ENCODE measurements at places on chromosomes 12 and 14. TPM values are rescaled to one million over a fixed set of nuclear protein-coding genes. Genes with fewer than 3 reads are reported as not detected.

DNA sequence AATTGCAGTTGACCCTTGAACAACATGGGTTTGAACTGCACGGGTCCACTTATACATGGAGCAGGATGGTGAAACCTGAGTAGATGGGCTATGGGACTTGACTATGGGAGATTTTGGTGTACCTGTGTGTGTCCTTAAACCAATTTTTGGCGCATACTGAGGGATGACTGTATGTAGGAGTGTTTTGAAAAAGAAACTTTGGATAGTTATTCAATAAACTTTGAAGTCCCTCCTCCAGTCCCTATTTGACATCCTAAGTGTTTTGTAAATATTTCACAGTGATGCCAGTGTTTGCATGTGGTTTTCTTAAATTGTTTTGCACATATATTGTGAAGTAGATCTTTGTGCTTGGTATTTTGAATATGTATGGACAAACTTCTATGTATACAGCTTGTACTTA is 12.4 kb downstream of the KTN1 start:
- no peaks in the 10 kb centered on the region for H3K27me3 ChIP-seq
- no peak overlapping the region for H3K27ac ChIP-seq
- peaks cover 15% of the 10 kb centered on the region for H3K4me1 ChIP-seq
- H3K36me3 ChIP-seq = no peaks in the 10 kb centered on the region
- no peak for DNase-seq

GRCh38 chr14:92886337-92886736 is 36.6 kb upstream of the CHGA start:
- H3K4me1 ChIP-seq = no peaks in the 10 kb centered on the region
- no peak overlapping the region for H3K27ac ChIP-seq
- no peaks in the 10 kb centered on the region for H3K36me3 ChIP-seq
- H3K27me3 ChIP-seq = peaks cover 22% of the 10 kb centered on the region
- no peak overlapping the region for H3K4me3 ChIP-seq

DNA sequence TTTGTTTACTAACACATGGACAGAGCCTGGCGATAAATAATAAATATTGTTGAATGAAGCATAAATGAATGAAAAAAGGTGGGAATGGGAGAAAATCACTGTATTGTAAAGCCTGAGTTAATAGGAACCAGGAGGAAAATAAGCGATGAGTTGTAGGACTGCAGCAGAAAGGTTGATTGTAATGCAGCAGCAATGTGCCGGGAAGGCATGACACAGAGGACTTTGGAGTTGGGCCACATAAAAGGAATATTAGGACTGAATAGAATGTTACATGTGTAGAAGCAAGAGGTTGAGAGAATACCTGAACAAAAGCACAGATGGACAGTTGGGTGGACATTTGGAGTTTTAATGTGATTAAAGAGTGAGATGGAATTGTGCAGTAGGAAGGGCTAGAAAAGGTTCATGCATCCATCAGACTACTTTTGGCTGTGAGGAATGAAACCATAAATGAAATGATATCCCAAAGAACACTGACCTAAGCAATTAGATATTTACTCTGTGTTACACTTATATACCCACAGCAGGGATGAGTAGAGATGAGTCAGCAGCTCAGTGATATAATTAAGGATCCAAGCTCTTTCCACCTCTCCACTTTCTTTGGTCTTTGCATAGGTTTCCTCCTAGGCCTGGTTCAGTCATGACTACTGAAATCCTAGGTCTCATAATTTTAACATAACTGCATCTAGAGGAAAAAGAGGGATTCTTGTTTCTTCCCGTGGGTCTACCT is 55.4 kb downstream of the CCER1 start:
- peaks cover 26% of the 10 kb centered on the region for H3K4me1 ChIP-seq
- no peak overlapping the region for H3K4me3 ChIP-seq
- no peaks in the 10 kb centered on the region for H3K36me3 ChIP-seq

Gene WIF1
- not detected for polyA plus RNA-seq

- H3K4me3 ChIP-seq = no peak overlapping the region
- no peaks in the 10 kb centered on the region for H3K27me3 ChIP-seq
- H3K36me3 ChIP-seq = peaks cover 10% of the 10 kb centered on the region
- DNase-seq = no peak
- no peak overlapping the region for H3K27ac ChIP-seq
Observed at GRCh38 chr12:56530390-56531055, 8.9 kb downstream of the RBMS2 start.

- H3K4me3 ChIP-seq = no peak overlapping the region
- peaks cover 2% of the 10 kb centered on the region for H3K4me1 ChIP-seq
- no peak overlapping the region for H3K27ac ChIP-seq
- no peaks in the 10 kb centered on the region for H3K36me3 ChIP-seq
- DNase-seq = no peak
Observed at GRCh38 chr12:109531411-109531810, 41.9 kb downstream of the MMAB start.

Gene ANKRD9
- polyA plus RNA-seq = 4.9 TPM

DNA sequence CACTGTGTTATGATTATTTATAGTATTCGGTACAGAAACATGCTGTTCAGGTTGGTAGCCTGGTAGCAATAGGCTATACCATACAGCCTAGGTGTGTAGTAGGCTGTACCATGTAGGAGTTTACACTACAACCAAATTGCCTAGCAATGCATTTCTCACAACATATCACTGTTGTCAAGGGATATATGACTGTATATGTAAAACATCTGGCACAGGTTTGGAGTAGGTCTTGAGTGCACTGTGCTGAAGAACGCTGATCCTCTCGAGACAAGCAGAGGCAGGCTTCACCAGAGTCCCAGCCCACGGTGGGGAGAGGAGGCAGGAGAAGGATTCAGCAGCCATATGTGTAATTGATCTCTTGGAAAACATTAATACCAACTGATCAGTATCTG is 15.0 kb upstream of the TBX5 start:
- DNase-seq = no peak

DNA sequence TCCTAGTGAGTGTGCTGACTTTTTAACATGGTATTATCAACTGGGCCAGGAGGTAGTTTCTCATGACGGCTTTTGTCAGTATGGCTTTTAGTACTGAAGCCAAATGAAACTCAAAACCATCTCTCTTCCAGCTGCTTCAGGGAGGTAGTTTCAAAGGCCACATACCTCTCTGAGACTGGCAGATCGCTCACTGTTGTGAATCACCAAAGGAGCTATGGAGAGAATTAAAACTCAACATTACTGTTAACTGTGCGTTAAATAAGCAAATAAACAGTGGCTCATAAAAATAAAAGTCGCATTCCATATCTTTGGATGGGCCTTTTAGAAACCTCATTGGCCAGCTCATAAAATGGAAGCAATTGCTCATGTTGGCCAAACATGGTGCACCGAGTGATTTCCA is 141.1 kb downstream of the HMGA2 start:
- no peaks in the 10 kb centered on the region for H3K27me3 ChIP-seq
- H3K4me3 ChIP-seq = no peak overlapping the region
- no peak for DNase-seq
- no peak overlapping the region for H3K27ac ChIP-seq
- no peaks in the 10 kb centered on the region for H3K4me1 ChIP-seq
- H3K36me3 ChIP-seq = peaks cover 8% of the 10 kb centered on the region

- DNase-seq = no peak
- no peaks in the 10 kb centered on the region for H3K36me3 ChIP-seq
- peaks cover 5% of the 10 kb centered on the region for H3K27me3 ChIP-seq
- no peak overlapping the region for H3K4me3 ChIP-seq
- no peaks in the 10 kb centered on the region for H3K4me1 ChIP-seq
Observed at GRCh38 chr14:99296517-99296916, 24.5 kb upstream of the BCL11B start.

GRCh38 chr14:80621701-80622100 is 319.8 kb downstream of the CEP128 start:
- DNase-seq = no peak
- H3K27me3 ChIP-seq = no peaks in the 10 kb centered on the region
- no peak overlapping the region for H3K27ac ChIP-seq
- H3K4me3 ChIP-seq = no peak overlapping the region
- no peaks in the 10 kb centered on the region for H3K36me3 ChIP-seq

Gene PYGL
- 397 TPM for polyA plus RNA-seq

DNA sequence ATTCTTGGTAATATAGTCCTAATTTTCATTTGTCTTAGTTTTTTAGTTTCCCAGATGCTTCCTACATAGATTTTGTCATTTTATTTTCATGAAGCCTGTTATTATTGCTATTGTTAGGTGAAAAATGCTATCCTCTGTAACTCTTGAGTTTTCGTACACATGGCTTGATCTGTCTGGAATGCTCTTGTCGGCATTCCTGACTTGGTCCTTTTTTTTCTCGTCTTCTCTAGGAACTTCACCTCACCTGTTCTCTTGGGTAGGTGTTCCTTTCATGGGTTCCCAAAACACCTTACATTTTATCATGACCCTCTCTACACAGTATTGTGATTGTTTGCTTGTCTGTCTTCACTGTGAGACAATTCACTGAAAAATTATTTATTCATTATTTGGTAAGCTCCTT is 267.4 kb downstream of the TMTC2 start:
- H3K4me1 ChIP-seq = peaks cover 25% of the 10 kb centered on the region
- H3K27ac ChIP-seq = no peak overlapping the region
- H3K4me3 ChIP-seq = no peak overlapping the region
- H3K27me3 ChIP-seq = no peaks in the 10 kb centered on the region

GRCh38 chr14:90580377-90581335 is 183.8 kb downstream of the CALM1 start:
- no peaks in the 10 kb centered on the region for H3K36me3 ChIP-seq
- DNase-seq = no peak
- H3K27ac ChIP-seq = no peak overlapping the region
- no peak overlapping the region for H3K4me3 ChIP-seq

DNA sequence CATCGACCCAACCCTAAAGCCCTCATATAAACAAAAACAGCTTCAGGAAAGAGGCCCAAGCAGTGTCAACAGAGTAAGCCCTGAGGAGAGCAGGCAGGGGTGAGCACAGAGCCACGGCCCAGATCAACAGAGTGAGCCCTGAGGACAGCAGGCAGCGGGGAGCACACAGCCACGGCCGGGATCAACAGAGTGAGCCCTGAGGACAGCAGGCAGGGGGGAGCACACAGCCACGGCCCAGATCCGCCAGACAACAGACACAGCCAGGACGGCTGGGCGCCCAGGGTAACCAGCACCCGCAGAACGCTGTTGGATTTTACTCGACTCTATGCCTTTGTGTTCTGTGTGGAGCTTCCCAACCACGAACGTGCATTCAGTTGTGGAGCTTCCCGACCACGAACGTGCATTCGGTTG is 15.0 kb downstream of the CCDC85C start:
- H3K36me3 ChIP-seq = peaks cover 1% of the 10 kb centered on the region
- no peak overlapping the region for H3K27ac ChIP-seq
- H3K27me3 ChIP-seq = no peaks in the 10 kb centered on the region

DNA sequence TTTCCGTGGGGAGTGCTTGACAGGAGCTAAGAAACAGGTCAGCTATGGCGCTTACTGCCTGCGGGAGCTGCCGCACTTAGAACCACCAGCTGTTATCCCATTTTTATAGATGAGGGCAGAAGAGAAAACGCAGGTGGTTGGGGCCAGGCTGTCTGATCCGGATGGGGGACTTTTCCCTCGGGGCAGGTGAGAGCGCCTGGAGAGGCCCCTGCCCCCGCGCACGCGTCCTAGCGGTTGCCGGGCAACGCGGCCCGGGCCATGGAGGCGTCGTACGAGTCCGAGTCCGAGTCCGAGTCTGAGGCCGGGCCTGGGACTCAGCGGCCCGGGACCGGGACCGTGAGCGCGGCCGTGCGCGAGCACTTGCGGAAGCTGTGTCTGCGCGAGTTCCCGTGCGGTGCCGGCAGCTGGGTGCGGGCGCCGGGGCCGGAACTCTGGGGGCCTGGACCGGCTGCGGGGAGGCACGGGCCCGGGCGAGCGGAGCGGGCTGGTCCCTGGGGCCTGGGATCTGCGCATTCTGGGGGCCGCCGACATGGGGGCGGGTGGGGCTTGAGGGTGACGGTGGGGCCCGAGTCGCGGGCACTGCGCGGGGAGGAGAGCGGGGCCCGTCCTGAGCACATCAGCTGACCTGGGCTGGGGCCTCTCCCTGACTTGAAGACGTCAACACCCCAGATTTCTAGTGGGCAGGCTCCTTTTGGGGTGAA is at the start of gene LRRC43:
Gene LRRC43 (plus strand): TSS at position 237 of the 701 bp plus-strand sequence. CDS start 22 bp downstream, at position 259.
- H3K4me3 ChIP-seq = peak within 1 kb of the TSS; percentile 63
- no peak for DNase-seq
- no peaks in the 10 kb centered on the region for H3K27me3 ChIP-seq
- peaks cover 12% of the 10 kb centered on the region for H3K4me1 ChIP-seq

DNA sequence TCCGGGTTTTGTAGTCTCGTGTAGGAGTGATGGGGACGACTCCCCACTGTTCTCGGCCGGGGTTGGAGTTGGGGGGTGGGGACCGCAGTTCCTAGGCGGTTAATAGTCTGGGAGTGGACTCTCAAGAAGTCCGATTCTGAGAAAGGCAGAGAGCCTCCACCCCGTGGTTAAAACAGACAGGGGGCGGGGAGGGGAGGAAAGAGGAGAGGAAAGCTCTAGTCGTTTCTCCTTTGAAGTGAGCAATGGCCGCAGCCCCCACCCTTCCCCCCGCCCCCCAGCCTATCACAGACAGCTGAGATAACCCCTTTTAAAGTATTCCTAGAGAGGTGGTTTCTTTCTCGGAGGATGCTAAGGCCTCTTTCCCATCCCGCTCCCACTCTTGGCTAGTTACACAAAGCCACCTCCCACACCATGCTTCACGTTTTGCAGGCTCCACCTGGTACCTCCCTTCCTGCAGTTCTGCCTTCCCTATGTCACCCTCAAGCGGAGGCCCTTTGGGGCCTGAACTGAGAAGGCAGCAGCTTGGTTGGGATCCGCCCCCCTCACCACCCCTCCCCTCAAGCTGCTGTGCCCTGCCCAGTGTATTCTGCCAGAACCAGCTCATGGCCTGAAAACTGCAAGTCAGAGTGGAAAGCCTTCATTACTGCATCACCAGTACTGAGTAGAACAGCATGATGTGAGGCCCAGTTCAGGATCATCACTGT is 853 bp downstream of the USP5 start:
- peaks cover 22% of the 10 kb centered on the region for H3K36me3 ChIP-seq
- peaks cover 21% of the 10 kb centered on the region for H3K4me1 ChIP-seq
- H3K4me3 ChIP-seq = peak overlapping the region; percentile 95
- H3K27ac ChIP-seq = peak overlapping the region; percentile 91

Gene KRT3
- polyA plus RNA-seq = 0.36 TPM

DNA sequence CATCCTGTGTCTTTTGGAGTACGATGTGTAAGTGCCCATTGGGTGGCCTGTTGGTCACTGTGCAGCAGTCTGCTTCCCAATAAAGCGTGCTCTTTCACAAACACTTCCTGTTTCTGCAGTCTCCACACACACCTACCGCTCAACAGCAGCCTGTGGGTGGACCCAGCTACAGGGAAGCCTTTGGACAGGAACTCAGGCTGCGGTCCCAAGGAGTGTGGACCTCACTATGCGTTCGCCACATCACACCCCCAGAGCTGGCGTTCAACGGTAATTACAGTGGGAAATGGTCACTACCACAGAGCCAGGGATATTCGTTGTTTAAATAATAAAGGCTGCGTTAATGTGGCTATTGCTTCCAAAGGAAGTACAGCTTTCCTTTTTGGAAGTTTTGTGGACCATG is 16.2 kb downstream of the PSMC1 start:
- DNase-seq = no peak
- peaks cover 12% of the 10 kb centered on the region for H3K4me1 ChIP-seq
- no peak overlapping the region for H3K4me3 ChIP-seq
- H3K27ac ChIP-seq = no peak overlapping the region
- peaks cover 31% of the 10 kb centered on the region for H3K36me3 ChIP-seq

GRCh38 chr14:25308244-25308643 is 258.3 kb upstream of the STXBP6 start:
- DNase-seq = no peak
- no peak overlapping the region for H3K27ac ChIP-seq
- no peak overlapping the region for H3K4me3 ChIP-seq

GRCh38 chr14:34350903-34351302 is 111.1 kb downstream of the SPTSSA start:
- H3K36me3 ChIP-seq = no peaks in the 10 kb centered on the region
- H3K4me3 ChIP-seq = no peak overlapping the region
- no peaks in the 10 kb centered on the region for H3K27me3 ChIP-seq
- DNase-seq = no peak

Gene HNRNPC
- polyA plus RNA-seq = 786 TPM
